ENCODE measurements at places on chromosomes 3 and 15. TPM values are rescaled to one million over a fixed set of nuclear protein-coding genes. Genes with fewer than 3 reads are reported as not detected.

Gene CFAP100
- not detected for polyA plus RNA-seq

Gene GHSR
- polyA plus RNA-seq: not detected

Gene ST3GAL6
- 7.7 TPM for polyA plus RNA-seq

Gene TMEM158
- 0.46 TPM for polyA plus RNA-seq

Gene NRROS
- 0.85 TPM for polyA plus RNA-seq

Gene GDPGP1
- polyA plus RNA-seq: 2.4 TPM

Gene GPR149
- polyA plus RNA-seq: not detected

Gene DUOXA2
- 25.0 TPM for polyA plus RNA-seq

Gene LPCAT4
- polyA plus RNA-seq: 62.5 TPM

Gene P2RY13
- polyA plus RNA-seq: 0.61 TPM
